Muscle of back (tissue), 13 donors: ENCODE measurements at places on chromosomes 7 and 10. TPM values are rescaled to one million over a fixed set of nuclear protein-coding genes. Genes with fewer than 3 reads are reported as not detected.

CTAGE6 gene
- polyA plus RNA-seq: 0.60 TPM

ZNF804B gene
- polyA plus RNA-seq: 0.08 TPM

GRCh38 chr10:47369251-47369894, 14.7 kb downstream of the ZNF488 start:
- DNase-seq: no peak

DNA sequence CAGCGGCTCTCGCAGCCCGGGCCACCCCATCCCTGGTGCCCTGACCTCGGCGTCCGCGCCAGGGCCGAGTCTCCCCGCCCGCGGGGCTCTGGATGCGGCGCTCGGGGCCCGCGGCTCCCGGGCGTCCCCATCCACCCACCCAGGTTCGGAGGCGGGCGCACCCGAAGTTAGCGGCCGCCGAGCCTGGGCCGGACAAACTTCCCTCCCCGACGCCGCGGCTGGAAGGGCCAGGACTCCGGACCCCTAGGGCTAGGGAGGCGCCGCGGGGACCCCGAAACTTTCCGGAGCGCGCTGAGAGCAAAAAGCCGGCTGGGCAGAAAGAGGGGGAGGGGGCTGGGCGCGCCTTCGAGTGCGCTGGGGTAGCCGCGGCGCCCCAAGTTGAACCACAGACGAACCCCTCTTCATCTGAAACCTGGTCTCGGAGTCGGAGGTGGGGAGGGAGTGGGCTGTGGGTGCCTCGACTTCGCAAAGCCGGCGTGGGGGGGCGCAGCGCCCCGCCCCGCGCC, 3.7 kb upstream of the ELFN1 start:
- DNase-seq: no peak

DNA sequence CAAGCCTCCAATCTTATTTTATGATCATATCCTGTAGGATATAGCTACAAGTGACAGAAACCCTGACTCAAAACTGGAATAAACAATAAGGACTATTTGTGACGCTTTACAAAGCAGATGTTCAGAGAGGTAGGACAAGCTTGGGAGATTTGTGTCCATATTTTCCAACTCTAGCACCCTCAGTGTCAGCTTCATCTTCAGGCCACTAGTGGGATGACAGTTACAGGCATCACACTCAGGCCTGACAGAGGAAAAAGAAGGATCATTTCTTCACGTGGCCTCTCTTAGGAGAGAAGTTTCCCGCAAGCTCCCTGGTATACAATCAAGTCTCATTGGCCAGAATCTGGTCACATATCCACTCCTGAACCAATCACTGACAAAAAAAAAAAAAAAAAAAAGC, 74.4 kb downstream of the PPP1R3C start:
- no peak for DNase-seq

DNA sequence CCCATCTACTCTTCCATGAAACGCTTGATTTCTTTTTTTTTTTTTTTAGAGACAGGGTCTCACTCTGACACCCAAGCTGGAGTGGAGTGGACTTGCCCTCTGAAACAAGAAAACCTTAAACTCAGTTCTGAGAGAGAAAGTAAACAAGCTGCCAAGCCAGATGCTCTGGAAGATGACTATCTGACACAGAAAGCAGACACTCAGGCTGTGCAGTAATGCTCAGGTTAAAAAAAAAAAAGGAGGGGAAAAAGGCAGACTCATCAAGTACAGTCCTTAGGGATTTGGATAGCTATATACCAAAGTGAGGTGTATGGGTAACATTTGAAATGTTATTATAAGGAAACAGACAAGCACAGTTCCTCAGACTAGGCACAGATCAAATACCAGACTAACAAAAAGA, 80.5 kb downstream of the IDE start:
- DNase-seq: no peak
